B cell (primary cell): ENCODE measurements at places on chromosomes 7 and 10. TPM values are rescaled to one million over a fixed set of nuclear protein-coding genes. Genes with fewer than 3 reads are reported as not detected.

DNA sequence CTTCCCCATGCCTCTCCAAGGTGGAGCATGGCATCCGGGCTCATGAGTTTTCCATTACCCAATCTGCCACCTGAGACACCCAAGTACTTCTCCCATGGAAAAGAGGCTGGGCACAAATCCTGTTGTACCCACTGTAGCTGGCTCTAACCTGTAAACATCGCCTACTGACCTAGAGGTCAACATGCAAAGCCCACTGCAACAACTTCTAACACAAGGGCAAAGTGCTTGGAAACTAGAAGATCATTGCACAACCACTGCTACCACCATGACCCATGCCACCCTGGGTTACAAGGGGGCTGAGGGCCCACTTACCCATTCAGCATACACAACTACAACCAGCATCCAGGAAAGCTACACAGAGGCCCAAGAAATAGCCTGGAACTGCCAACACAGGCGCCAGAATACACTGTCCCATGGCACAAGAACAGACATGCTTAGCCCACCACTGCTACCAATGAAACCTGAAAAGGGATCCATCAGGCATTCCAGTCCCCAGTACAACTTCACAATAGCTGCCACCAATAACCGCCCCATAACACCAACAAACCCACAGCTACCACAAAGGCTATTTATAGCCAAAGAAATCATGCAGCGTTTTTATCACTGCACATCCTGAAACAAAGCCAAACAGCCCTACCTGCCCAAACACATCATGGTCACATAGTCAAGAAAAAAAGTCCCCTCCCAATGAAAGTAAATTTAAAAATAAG lies 63.4 kb downstream of the RNF32 start:
- peaks cover 1% of the 10 kb centered on the region for H3K36me3 ChIP-seq
- no peak for DNase-seq
- H3K4me1 ChIP-seq = peaks cover 6% of the 10 kb centered on the region
- no peak overlapping the region for H3K4me3 ChIP-seq
- H3K27ac ChIP-seq = no peak overlapping the region

GRCh38 chr7:156090988-156091387 lies 278.7 kb upstream of the SHH start:
- no peak overlapping the region for H3K27ac ChIP-seq
- H3K27me3 ChIP-seq = peaks cover 3% of the 10 kb centered on the region
- no peak overlapping the region for H3K4me3 ChIP-seq
- H3K36me3 ChIP-seq = no peaks in the 10 kb centered on the region
- no peak for DNase-seq
- no peaks in the 10 kb centered on the region for H3K4me1 ChIP-seq

DNA sequence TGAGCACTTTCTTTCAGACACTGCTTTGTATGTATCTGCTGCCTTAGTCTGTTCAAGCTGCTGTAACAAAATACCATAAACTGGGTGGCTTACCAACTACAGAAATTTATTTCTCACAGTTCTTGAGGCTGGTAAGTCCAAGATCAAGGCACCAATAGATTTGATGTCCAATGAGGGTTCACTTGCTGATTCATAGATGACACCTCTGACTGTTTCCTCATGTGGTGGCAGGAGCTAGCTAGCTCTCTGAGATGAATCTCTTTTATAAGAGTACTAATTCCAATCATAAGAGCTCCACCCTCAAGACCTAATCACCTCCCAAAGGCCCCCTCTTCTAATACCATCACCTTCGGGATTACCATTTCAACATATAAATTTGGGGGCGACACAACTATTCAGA lies 76.6 kb upstream of the ADO start:
- H3K27ac ChIP-seq = no peak overlapping the region
- peaks cover 8% of the 10 kb centered on the region for H3K4me1 ChIP-seq
- DNase-seq = no peak
- no peak overlapping the region for H3K4me3 ChIP-seq

- peak; percentile 44 for DNase-seq
- peak overlapping the region; percentile 57 for H3K27ac ChIP-seq
- H3K27me3 ChIP-seq = no peaks in the 10 kb centered on the region
- H3K4me3 ChIP-seq = no peak overlapping the region
- peaks cover 34% of the 10 kb centered on the region for H3K4me1 ChIP-seq
- H3K36me3 ChIP-seq = no peaks in the 10 kb centered on the region
Measured at GRCh38 chr10:70575874-70576802, 26.4 kb downstream of the PRF1 start.

DNA sequence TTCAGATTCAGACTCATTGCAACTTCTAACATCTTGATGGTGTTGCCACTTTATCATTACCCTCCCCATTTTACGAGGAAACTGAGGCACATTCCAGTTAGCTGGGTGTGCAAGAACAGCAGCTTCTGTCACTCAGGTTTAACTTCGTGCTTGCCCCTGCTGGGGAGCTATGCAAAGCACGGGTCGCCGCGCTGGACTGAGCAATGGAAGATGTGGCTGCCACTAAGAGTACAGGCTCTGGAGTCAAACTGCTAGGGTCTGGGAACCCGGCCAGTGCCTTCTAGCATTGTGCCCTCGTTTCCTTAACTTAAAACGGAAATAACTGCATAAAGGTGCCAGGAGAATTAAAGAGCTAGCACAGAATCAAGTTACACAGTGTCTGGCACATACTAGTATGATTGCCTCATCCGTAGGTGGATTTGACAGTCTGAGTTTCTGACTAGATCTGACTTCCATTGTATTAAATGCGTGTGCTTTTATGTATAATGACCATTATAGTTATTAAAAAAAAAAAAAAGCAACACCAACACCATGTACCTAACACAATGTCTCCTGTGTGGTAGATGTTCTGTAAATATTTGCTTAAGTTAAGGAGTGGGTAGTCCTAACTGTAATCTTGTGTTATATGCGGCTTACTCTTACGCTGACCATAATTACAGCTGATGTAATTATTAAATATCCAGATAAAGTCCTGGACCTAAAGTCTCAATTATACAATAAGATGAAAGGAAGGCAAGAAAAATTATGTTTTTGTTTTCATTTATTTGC lies 842 bp downstream of the ZNF22 start:
- H3K36me3 ChIP-seq = peaks cover 19% of the 10 kb centered on the region
- no peak for DNase-seq
- H3K27me3 ChIP-seq = no peaks in the 10 kb centered on the region
- peaks cover 16% of the 10 kb centered on the region for H3K4me1 ChIP-seq
- peak overlapping the region; percentile 63 for H3K27ac ChIP-seq

DNA sequence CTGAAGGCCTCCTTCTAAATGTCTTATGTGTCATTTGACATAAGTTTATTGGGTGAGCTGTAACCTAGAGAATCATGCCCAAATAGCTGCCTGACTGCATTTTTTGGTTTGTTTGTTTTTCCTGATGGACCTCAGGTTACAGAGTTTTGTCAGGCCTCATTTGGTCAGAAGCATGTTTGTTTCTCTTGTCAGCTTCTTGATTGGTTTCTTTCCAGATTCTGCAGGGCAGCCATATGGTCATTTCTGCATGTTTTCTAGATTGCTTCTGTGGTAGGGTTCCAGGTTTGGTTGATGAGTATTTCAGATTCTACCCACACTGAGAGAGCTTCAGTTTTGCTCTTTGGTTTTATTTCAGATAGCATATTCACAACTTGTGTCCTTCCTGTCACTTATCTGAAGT lies 28.0 kb downstream of the GLCCI1 start:
- no peaks in the 10 kb centered on the region for H3K27me3 ChIP-seq
- H3K4me3 ChIP-seq = no peak overlapping the region
- no peak overlapping the region for H3K27ac ChIP-seq
- no peaks in the 10 kb centered on the region for H3K4me1 ChIP-seq

GRCh38 chr10:101000127-101000914 lies 713 bp downstream of the LZTS2 start:
- no peaks in the 10 kb centered on the region for H3K36me3 ChIP-seq
- no peaks in the 10 kb centered on the region for H3K27me3 ChIP-seq
- H3K4me3 ChIP-seq = peak overlapping the region; percentile 48
- H3K4me1 ChIP-seq = peaks cover 34% of the 10 kb centered on the region
- no peak for DNase-seq

- peaks cover 93% of the 10 kb centered on the region for H3K4me1 ChIP-seq
- DNase-seq = no peak
- no peaks in the 10 kb centered on the region for H3K27me3 ChIP-seq
Measured at GRCh38 chr10:71767420-71768035, 5.8 kb downstream of the VSIR start.

GRCh38 chr7:55083206-55083605 lies 64.4 kb downstream of the EGFR start:
- no peak overlapping the region for H3K27ac ChIP-seq
- no peak overlapping the region for H3K4me3 ChIP-seq
- no peak for DNase-seq
- H3K27me3 ChIP-seq = peaks cover 10% of the 10 kb centered on the region
- H3K36me3 ChIP-seq = no peaks in the 10 kb centered on the region

GRCh38 chr10:69242852-69243212 lies 22.7 kb downstream of the HKDC1 start:
- no peak for DNase-seq
- H3K36me3 ChIP-seq = no peaks in the 10 kb centered on the region
- H3K4me3 ChIP-seq = no peak overlapping the region
- no peaks in the 10 kb centered on the region for H3K4me1 ChIP-seq
- H3K27ac ChIP-seq = no peak overlapping the region

DNA sequence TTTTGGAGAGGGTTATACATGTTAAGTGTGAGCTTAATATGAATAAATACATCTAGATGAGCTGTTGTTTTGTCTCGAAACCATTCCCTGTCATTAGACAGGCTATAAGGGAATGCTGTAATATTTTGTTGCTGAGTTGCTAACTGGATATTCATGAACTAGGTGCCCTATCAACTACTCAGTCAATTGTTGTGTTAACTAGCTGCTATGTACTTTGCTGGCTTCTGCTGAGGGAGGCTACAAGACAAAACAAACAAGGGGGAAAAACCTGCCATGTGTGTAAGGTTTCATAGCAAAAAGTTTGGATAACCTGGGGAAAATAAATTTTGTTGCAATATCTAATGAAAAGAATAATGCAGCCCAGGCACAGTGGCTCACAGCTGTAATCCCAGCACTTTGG lies 110.4 kb downstream of the CSTF2T start:
- H3K4me1 ChIP-seq = no peaks in the 10 kb centered on the region
- no peak overlapping the region for H3K4me3 ChIP-seq
- no peaks in the 10 kb centered on the region for H3K36me3 ChIP-seq
- H3K27ac ChIP-seq = no peak overlapping the region
- DNase-seq = no peak
- H3K27me3 ChIP-seq = no peaks in the 10 kb centered on the region

The C10orf105 gene
- total RNA-seq = not detected in 2 replicates

The DOCK4 gene
- 4.1 and 5.3 TPM in 2 replicates for total RNA-seq

The POMZP3 gene
- total RNA-seq = 13.3 and 18.9 TPM in 2 replicates

The PRTFDC1 gene
- total RNA-seq = not detected in 2 replicates

The EGR2 gene
- 6.3 and 6.6 TPM in 2 replicates for total RNA-seq

The CFAP46 gene
- total RNA-seq = not detected in 2 replicates

The HOGA1 gene
- total RNA-seq = not detected in 2 replicates

The PNLIPRP2 gene
- not detected in 2 replicates for total RNA-seq

The PMPCB gene
- total RNA-seq = 70.9 and 72.8 TPM in 2 replicates
